CD4-positive, alpha-beta T cell treated with Interleukin-12 subunit alpha and Interleukin-12 subunit beta, for 1 hour (primary cell): ENCODE measurements at places on chromosomes 3 and 15.

DNA sequence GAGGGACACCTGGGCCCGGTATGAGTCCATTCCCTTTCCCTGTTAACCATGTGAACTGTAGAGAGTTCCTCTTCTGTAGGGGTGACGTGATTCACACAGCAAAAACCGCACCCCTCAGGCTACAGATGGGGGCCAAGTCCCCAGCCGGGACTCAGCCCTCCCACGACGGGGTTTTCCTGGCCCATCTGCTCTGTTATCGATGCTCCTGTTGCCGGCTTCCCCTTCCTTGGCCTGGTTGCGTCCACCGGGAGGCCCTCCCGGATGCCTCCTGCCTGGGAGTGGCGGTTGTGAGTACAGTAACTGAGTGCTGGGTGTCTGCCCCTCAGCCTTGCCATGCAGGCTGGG is 817 bp upstream of the PLXNA1 start:
- peak; percentile 76 for DNase-seq

GRCh38 chr15:101183226-101183930 is 68.5 kb downstream of the CHSY1 start:
- DNase-seq: no peak

DNA sequence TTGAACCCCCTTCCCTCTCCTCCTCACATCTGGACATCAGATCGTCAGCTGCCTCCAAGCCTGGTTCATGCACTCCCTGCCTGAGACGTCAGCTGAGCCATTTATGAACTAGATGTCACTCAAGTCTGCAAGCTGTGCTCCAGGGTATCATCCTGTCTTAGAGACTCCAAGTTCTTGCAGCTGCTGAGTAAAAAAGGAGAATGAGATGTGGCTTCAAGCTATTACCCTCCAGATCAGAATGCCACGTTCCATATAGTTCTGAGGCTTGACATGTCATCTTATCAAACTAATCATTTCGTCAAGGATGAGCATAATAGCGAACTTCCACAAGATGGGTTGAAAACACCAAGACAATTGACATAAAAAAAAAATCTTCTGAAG is 766.3 kb downstream of the TBL1XR1 start:
- DNase-seq: no peak

DNA sequence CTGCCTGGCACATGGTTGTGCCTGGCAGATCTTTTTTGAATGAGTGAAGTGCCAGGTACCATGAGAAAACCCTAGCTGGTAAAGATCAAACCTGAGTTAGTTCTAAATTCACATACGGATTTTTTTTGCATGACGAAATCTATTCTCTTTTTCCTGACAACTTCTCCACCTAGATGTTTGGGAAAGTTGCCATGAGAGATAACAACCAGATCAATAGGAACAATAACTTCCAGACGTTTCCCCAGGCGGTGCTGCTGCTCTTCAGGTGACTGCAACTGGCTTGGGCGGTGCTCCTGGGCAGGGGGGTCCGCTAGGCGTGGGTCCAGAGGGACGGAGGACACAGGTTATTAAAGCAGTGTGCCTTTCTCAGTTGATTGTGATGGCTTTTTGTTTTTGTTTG is 71.8 kb downstream of the CHDH start:
- no peak for DNase-seq

DNA sequence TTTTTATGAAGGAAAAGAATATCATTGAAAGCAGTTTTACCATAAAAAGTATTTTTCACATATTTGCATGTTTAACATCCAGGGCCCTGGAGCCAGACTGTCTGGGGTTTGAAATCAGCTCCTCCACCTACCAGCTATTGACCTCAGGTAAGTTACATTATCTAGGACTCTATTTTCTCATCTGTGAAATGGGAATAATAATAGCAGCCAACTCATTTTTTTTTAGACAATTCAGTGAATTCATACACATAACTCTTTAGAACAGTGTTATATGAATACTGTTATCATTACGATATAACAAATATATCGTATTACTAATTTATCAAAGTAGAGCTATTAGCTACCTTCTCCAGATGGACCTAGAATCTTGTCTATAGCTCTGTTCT is 21.3 kb downstream of the MDFIC2 start:
- no peak for DNase-seq

GRCh38 chr3:143314251-143315093 is 194.9 kb downstream of the CHST2 start:
- DNase-seq: no peak

- no peak for DNase-seq
Observed at GRCh38 chr3:150680562-150680961, 23.2 kb downstream of the ERICH6 start.

DNA sequence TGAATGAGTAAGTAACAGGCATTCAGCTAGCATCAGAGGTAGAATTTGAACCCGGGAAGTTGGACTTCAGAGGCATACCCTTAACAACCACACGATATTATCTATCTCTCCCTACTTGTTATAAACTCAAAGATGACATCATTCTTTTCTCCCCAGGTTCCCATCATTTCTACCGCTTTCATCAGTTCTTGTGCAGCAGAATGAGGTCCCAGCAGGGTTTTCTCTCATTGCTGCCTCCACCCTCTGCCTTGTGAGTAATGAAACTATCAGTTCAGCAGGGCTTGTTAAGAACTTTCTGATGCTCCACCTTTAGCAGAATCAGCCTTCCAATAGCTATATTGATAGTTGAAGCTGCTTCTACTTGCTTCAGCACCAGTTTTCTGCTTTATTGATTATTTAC is 487.5 kb upstream of the KCNMB2 start:
- DNase-seq: no peak

DNA sequence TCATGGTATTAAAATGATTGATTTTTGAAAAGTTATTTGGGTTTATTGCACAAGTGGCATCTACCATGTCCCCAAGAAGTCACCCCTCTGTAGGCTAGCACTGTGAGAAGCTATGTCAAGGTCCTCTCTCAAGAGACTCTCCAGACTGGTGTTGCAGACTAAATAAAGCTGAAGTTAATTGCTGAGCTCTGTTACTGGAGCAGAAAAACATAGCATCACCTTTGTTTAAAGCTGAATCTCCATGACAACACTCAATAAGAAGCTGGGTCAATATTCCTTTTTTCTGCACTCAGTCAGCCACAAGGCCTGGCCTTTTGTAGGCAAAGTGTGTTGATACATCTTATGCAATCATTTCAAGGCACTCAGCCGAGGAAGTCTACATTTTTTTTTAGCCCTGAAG is 806.6 kb upstream of the LMCD1 start:
- DNase-seq: no peak

DNA sequence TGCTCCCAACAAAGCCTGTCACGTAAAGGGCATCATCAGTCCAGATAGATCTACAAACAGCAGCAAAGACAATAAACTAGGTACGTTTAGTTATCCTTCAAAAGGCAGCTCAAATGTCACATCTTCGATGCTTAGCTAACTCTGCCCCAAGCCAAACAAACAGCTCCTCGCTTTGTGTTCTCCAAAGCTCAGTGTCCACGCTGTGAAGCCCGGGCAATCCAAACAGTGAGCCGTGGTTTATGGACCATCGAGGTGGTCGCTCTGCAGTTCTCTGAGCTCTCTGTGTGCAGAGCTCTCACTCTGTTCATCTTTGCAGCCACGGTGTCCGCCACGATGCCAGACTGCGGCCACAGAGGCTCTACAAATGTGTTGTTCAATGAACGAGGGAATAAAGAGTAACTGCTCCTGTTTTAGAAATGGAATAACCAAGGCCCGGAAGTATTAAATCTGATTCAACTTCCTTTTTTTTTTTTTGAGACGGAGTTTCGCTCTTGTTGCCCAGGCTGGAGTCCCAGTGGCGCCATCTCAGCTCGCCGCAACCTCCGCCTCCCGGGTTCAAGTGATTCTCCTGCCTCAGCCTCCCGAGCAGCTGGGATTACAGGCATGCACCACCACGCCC is 117.2 kb upstream of the FAM174B start:
- DNase-seq: no peak

DNA sequence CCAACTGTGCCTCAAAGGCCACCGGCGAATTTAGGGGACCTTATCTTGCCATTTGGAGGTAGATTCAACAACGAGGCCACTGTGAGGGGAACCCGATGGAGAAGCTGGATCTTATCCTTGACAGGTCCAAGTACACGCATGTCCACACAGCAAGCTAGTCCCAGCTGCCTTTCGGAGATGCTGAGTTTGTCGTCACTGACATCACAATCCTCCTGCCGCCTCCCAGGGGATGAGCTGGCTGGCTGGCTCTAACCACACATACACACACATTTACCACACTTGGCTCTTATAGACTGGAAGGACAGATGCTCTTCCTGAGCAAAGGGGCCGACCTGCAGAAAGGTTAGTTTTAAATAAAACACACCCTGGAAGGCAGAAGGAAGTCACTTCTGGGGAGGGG is 176.3 kb downstream of the STT3B start:
- no peak for DNase-seq

DNA sequence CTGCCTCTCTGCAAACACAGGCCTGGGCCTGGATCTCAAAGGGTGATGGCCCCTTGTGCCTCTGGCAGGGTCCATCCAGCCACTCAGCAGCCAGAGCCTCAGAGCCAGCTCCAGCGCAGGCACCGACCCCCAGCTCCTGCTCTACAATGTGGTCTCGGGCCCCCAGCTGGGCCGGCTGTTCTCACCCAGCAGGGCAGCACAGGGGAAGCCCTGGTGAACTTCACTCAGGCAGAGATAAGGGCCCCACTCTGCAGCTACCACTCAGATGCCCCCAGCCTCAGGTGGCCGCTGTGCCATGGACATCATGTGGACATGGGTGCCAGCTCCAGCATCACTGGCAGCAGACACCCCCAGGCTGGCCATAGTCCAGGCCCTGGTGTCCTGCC is 173.1 kb downstream of the TBC1D2B start:
- no peak for DNase-seq

DNA sequence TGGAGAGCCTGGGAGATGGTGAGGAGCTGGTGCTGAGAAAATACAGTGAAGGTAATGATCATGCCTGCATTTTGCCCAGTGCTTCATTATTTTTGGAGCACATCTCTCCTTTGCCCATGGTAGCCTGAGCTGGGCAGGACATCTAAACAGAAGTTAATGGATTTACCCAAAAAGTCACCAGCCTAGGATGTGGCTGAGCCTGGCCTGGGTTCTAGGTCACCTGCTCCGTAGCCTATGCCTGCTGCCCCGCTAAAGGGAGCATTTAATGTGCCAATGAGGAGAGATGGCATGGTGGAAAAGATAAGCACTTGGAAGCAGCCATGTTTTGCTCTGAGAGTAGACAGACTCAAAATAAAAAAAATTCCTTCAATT is 41.8 kb upstream of the RHO start:
- no peak for DNase-seq

DNA sequence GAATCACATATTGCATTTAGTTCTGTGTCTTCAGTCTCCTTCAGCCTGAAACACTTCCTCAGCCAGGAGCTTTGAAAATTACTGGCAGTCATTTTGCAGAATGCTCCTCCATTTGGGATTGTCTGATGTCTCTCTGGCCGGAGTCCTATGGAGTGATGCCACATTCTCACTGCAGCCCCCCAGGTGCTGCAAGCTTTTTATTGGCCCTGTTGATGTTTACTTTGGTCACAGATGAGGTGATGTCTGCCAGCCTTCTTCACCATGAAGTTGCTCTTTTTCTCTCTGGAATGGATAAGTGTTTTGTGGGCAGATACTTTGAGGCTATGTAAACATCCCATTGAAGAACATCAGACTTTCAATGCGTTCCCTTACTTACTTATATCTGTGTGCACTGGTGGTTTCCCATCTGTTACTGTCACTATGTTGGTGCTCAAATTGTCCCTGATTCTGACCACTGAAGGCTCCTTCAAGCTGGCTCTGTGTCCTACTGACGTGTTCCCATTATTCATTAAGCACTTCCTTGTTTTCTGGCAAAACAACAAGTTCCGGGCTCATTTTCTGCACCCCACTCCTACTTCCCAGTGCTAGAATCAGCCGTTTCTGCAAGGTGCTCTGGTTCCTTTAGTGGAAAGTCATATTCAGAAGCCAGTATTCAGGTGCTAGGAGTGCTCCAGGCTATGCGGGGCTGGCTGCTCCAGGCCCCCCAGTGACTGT is 1.4 kb upstream of the CLEC3B start:
- DNase-seq: no peak
